ENCODE measurements at places on chromosomes 2 and 18. TPM values are rescaled to one million over a fixed set of nuclear protein-coding genes. Genes with fewer than 3 reads are reported as not detected.

Gene HOXD1
- not detected for total RNA-seq

GRCh38 chr2:32118055-32118454, 47.6 kb upstream of the SLC30A6 start:
- no peaks in the 10 kb centered on the region for H3K36me3 ChIP-seq
- DNase-seq: no peak
- no peak overlapping the region for H3K27ac ChIP-seq
- H3K4me3 ChIP-seq: no peak overlapping the region

Gene ACSL3
- 41.4 TPM for total RNA-seq

Gene FSHR
- not detected for total RNA-seq

Gene C18orf63
- total RNA-seq: not detected

- no peaks in the 10 kb centered on the region for H3K36me3 ChIP-seq
- H3K4me1 ChIP-seq: no peaks in the 10 kb centered on the region
- H3K4me3 ChIP-seq: no peak overlapping the region
- H3K27me3 ChIP-seq: no peaks in the 10 kb centered on the region
- no peak for DNase-seq
Measured at GRCh38 chr18:41537666-41538065, 417.4 kb upstream of the PIK3C3 start.

- no peak overlapping the region for H3K27ac ChIP-seq
- DNase-seq: no peak
- no peaks in the 10 kb centered on the region for H3K36me3 ChIP-seq
- no peaks in the 10 kb centered on the region for H3K27me3 ChIP-seq
- no peak overlapping the region for H3K4me3 ChIP-seq
Measured at GRCh38 chr2:18412980-18413675, 147.3 kb downstream of the RDH14 start.

DNA sequence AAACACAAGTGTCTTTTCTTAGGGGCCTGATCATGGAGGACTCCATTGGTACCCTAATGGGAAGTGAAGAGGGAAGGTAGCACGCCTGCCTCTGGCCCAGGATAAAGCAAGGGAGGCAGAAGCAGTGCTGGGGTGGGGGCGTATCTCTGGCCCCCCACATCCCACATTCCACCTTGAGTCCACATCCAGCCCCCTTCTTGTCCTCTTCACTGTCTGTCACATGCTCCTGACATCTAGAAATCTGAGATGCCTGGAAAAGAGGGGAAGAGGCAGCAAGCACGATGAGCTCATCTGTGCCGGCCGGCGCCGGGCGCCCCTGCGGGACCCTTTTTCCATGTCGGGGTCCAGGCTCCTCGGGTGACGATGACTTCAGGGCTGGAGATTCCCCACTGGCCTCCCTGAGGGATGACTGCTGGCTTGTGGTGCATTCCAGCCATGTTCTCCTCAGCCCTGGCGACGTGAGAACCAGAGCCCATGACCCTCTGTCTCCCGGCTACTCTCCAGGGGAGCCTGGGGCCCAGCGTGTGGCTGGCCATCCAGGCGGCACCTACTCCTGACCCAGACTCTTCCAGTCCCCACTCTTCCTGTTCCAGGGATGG, 277.5 kb downstream of the DYSF start:
- H3K4me3 ChIP-seq: no peak overlapping the region
- DNase-seq: no peak
- H3K4me1 ChIP-seq: no peaks in the 10 kb centered on the region
- H3K27me3 ChIP-seq: no peaks in the 10 kb centered on the region
- H3K36me3 ChIP-seq: no peaks in the 10 kb centered on the region
- no peak overlapping the region for H3K27ac ChIP-seq

Gene LYG2
- total RNA-seq: not detected

GRCh38 chr2:179264368-179265081, at the start of gene SESTD1:
SESTD1 (minus strand) TSS chr2:179264832; CDS start chr2:179191841, 72,991 bp downstream.
- no peak within 1 kb of the TSS for H3K27ac ChIP-seq
- H3K27me3 ChIP-seq: no peaks in the 10 kb centered on the region
- DNase-seq: peak; percentile 48
- H3K36me3 ChIP-seq: no peaks in the 10 kb centered on the region
- H3K4me1 ChIP-seq: no peaks in the 10 kb centered on the region
- H3K4me3 ChIP-seq: peak within 1 kb of the TSS; percentile 42

DNA sequence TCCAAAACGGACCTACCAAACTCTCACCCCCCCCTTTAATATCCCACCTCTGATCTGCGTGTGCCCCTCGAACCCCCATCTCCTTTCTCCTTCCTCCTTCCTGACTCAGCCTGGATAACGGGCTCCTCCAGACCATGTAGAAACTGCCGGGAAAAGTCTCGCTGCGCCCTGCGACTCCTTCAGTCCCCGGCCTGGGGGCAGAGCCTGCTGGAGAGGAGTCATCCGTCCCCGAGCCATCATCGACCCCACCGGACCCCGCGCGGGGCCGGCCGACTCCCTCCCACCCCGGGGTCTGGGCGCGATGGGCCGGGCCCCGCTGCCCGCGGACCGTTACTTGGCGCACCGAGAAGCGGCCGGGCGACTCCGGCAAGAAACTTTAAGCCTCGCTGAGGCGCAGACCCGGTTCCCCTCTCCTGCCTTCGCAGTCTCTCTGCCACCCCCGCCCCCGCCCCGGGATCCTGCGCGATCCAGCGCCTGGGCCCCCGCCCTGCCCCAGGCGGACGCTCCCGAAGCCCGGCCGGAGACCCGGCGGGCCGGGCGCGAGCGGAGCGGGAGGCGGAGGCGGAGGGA, 3.4 kb downstream of the ZEB2 start:
- H3K27me3 ChIP-seq: peaks cover 31% of the 10 kb centered on the region
- no peaks in the 10 kb centered on the region for H3K36me3 ChIP-seq
- peak overlapping the region; percentile 52 for H3K4me3 ChIP-seq
- DNase-seq: no peak

- peaks cover 8% of the 10 kb centered on the region for H3K4me1 ChIP-seq
- H3K27me3 ChIP-seq: no peaks in the 10 kb centered on the region
- H3K36me3 ChIP-seq: no peaks in the 10 kb centered on the region
- H3K4me3 ChIP-seq: no peak overlapping the region
Measured at GRCh38 chr2:85287721-85288120, 40.1 kb downstream of the TGOLN2 start.

DNA sequence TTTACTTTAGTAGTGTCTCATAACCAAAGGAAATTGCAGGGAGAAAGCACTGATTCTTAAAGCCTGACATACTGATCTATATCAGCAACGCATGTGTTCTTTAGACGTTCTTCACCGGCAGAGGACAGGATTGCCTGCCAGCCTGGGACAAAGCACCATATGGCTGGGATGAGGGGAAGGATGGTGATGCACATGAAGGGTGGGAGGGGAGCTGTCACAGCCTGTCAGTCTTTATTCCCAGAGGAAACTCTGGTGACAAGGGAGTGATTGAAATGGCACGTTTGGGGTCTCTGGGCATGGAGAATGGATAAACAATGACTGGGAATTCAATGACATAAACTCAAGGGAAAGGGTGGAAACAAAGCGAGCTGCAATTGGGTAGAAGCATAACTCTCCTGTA, 808.1 kb downstream of the DCC start:
- no peaks in the 10 kb centered on the region for H3K36me3 ChIP-seq
- H3K27me3 ChIP-seq: no peaks in the 10 kb centered on the region
- no peak for DNase-seq
- H3K4me1 ChIP-seq: no peaks in the 10 kb centered on the region

GRCh38 chr2:155502766-155503165, 804.3 kb downstream of the KCNJ3 start:
- no peaks in the 10 kb centered on the region for H3K4me1 ChIP-seq
- no peaks in the 10 kb centered on the region for H3K27me3 ChIP-seq
- H3K36me3 ChIP-seq: no peaks in the 10 kb centered on the region
- no peak overlapping the region for H3K4me3 ChIP-seq
- H3K27ac ChIP-seq: no peak overlapping the region

DNA sequence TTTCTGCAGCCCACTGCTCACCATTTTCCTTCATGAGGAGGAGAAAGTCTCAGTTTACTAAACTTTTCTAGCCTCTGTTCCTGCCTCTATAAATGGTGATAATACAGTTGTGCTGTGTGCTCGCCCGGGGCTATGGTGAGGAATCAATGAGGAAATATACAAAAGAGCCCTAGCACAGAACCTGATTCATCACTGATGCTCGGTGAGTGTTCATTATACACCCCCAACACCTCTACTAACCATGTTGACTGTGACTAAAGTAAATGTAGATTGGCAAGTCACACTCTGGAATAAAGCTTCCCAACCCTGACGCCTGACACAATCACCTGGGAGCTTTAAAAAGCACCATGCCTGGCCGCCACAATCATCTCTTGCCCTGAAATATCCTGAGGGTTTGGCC, 118.8 kb upstream of the CYP1B1 start:
- no peak for DNase-seq
- H3K27ac ChIP-seq: no peak overlapping the region
- no peaks in the 10 kb centered on the region for H3K4me1 ChIP-seq
- no peaks in the 10 kb centered on the region for H3K36me3 ChIP-seq
- H3K4me3 ChIP-seq: no peak overlapping the region

GRCh38 chr18:21134895-21135294, 23.3 kb upstream of the ROCK1 start:
- no peak overlapping the region for H3K4me3 ChIP-seq
- no peaks in the 10 kb centered on the region for H3K4me1 ChIP-seq
- no peak overlapping the region for H3K27ac ChIP-seq
- H3K36me3 ChIP-seq: no peaks in the 10 kb centered on the region
- no peaks in the 10 kb centered on the region for H3K27me3 ChIP-seq
- DNase-seq: no peak

Gene RAD51AP2
- total RNA-seq: not detected

GRCh38 chr2:55952415-55952814, 28.8 kb upstream of the EFEMP1 start:
- DNase-seq: no peak
- no peaks in the 10 kb centered on the region for H3K4me1 ChIP-seq
- H3K27ac ChIP-seq: no peak overlapping the region
- no peak overlapping the region for H3K4me3 ChIP-seq

GRCh38 chr2:26901326-26902183, 53.6 kb downstream of the DPYSL5 start:
- DNase-seq: no peak
- no peaks in the 10 kb centered on the region for H3K27me3 ChIP-seq
- no peaks in the 10 kb centered on the region for H3K4me1 ChIP-seq
- no peaks in the 10 kb centered on the region for H3K36me3 ChIP-seq
- no peak overlapping the region for H3K27ac ChIP-seq
- H3K4me3 ChIP-seq: no peak overlapping the region

GRCh38 chr2:67135208-67135607, 261.9 kb upstream of the ETAA1 start:
- H3K4me1 ChIP-seq: no peaks in the 10 kb centered on the region
- no peak for DNase-seq
- no peak overlapping the region for H3K4me3 ChIP-seq
- no peak overlapping the region for H3K27ac ChIP-seq
- H3K27me3 ChIP-seq: no peaks in the 10 kb centered on the region

DNA sequence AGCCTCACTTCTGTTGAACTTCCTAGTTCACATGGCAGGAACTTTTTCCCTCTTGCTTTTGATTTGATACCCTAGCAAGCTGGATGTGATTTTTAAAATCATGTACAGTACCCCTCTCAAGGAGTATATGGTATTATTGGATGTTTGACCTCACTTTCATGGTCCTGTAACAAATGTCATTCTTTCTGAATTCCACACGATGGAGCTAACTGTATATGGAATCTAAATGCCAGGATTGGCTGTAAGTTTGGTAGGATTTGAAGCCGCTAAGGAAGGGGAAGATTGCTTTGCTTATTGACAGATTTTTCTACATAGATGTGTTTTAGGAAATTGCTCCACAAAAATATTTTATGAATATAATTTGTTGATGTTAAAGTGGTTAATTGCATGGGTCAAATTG, 18.3 kb downstream of the MAIP1 start:
- no peaks in the 10 kb centered on the region for H3K27me3 ChIP-seq
- H3K4me3 ChIP-seq: no peak overlapping the region
- no peak for DNase-seq
- H3K27ac ChIP-seq: no peak overlapping the region
